ENCODE measurements at places on chromosomes 4 and X. TPM values are rescaled to one million over a fixed set of nuclear protein-coding genes. Genes with fewer than 3 reads are reported as not detected.

- DNase-seq: no peak
Measured at GRCh38 chr4:177489471-177490246, 47.4 kb upstream of the AGA start.

DNA sequence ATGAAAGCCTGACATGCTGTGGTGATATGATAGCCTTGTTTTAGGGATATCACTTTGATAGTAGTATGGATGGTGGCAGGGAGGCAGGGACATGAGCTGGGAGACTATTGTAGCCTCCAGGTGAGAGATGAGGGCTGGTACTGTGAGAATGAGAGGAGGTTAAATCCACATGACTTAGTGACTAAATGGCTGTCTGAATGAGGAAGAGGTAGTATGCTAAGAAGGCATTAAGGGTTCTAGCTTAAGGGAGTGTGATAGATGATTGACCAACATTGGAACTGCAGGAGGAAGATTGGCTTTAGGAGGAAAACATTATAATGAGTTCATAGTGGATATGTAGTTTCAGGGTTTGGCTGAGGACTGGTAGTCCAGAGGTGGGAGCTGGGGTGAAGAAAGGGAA, 195.0 kb upstream of the ANK2 start:
- DNase-seq: no peak

- DNase-seq: no peak
Measured at GRCh38 chr4:67403342-67403741, 142.0 kb downstream of the CENPC start.

GRCh38 chrX:47191331-47191730, 2.3 kb upstream of the UBA1 start:
- DNase-seq: no peak

DNA sequence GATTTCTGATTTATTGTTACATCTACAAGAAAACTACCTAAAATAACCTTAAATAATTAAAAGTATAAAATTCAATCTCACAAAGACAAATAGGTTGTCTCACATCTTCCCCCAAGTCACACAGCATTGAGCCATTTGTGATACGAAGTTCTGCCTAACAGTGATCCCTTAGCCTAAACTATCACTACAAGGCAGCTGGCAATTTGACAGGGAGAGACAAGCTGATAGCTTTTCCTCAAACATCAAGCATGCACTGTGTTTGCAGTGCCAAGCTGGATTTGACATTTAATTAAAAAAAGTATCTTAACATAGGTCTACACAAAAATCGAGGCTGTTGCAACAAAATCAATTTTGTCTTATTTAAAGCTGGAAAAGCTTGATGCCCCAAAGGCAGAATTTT, 464.7 kb upstream of the TRAM1L1 start:
- DNase-seq: no peak

- peak; percentile 89 for DNase-seq
Measured at GRCh38 chr4:153151535-153152455, 52.4 kb upstream of the TRIM2 start.

DNA sequence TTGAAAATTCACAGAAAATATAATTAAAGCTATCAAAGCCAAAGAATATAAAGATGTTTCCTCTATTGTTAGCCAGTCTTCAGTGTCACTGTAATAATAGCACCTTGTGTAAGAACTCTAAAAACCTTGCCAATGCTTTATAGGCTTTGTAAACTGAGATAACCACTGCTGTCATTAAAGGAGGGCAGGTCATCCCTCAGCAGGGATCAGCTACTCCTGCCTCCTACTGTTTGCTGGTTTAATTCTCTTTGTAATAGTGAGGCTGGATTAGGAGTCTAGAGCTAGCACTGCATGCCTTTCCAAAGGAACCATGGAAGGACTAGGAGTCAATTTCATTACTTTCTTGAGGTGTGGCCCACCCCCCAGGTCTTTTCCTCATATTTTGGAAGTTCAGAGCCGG, 46.2 kb downstream of the FHIP1A start:
- DNase-seq: no peak

- DNase-seq: no peak
Measured at GRCh38 chrX:23900220-23900797, 7.4 kb downstream of the APOO start.

DNA sequence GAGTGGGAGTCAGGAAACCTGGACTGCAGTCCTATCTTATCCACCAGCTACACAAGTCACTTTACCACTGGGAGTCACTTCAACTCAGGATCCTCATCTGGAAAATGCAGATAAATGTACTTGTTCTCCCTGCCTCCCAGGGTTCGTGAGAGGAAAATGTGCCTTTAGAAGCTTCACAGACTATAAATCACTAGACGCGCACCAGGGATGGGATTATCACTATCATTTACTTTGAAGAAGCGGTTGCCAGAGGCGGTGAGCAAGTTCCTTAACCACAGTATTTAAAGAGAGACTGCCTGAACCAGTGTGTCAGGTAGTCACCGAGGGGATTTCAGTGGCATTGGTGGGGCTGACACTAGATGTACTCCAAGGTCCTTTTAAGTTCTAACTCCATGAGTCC, 219.5 kb downstream of the HS6ST2 start:
- no peak for DNase-seq

- DNase-seq: no peak
Measured at GRCh38 chr4:134885436-134885835, 683.8 kb upstream of the PABPC4L start.

- peak; percentile 81 for DNase-seq
Measured at GRCh38 chr4:25843340-25844097, 19.3 kb downstream of the SEL1L3 start.

GRCh38 chr4:111502626-111503025, 642.6 kb upstream of the FAM241A start:
- no peak for DNase-seq

GRCh38 chr4:15765391-15765790, 12.7 kb upstream of the CD38 start:
- DNase-seq: no peak

DNA sequence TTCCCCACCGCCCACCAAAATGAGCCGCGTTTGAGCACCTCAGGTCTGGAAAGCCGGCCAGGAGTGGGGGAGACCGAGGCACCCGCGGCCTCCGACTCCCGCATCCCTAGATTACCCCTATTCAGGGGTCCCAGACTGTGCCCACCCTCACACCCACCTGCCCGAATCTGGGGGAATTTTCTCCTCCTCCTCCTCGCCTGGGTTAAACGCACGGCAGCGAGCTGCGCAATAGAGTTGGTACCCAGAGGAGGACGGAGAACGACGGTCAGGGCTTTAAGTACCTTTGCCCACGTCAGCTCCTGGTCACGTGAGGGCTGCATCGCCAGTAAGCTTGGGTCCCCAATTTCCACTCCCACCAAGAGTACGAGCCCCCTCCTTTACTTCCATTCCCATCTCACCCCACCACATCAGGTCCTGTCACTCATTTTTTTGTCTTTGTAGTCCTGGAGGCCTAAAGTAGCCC, at the start of gene ARMCX2:
Gene ARMCX2 (minus strand): TSS at position 250 of the 463 bp plus-strand sequence. CDS start 2,262 bp downstream, outside the sequence.
- DNase-seq: peak; percentile 67

GRCh38 chr4:142585411-142585810, 260.7 kb downstream of the INPP4B start:
- DNase-seq: no peak

DNA sequence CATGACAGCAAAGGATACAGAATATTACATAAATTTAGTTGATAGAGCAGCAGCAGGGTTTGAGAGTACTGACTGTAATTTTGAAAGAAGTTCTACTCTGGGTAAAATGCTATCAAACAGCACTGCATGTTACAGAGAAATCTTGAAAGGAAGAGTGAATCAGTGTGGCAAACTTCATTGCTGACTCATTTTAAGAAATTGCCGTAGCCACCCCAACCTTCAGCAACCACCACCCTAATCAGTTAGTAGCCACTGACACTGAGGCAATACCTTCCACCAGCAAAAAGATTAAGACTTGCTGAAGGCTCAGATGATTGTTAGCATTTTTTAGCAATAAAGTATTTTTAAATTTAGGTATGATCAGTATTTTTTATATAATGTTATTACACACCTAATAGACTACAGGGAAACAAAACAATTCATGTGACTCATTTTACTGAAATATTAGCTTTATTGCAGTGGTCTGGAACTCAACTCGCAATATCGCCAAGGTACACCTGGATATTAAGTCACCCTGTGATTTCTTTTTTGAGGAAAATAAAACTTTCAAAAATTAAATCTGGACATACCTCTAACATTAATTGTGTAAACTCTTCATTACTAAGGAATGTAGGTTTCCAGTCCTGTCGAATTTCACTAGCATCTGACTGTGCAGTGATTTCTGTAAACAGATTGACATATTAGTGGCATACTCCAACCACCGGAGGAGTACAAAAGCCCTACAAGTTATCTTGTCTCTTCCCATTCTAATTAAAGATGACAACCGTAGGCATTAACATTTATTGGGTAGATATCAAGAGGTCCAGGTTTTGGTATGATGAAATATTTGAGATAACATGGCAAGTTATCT, 71.1 kb downstream of the CLOCK start:
- DNase-seq: no peak

DNA sequence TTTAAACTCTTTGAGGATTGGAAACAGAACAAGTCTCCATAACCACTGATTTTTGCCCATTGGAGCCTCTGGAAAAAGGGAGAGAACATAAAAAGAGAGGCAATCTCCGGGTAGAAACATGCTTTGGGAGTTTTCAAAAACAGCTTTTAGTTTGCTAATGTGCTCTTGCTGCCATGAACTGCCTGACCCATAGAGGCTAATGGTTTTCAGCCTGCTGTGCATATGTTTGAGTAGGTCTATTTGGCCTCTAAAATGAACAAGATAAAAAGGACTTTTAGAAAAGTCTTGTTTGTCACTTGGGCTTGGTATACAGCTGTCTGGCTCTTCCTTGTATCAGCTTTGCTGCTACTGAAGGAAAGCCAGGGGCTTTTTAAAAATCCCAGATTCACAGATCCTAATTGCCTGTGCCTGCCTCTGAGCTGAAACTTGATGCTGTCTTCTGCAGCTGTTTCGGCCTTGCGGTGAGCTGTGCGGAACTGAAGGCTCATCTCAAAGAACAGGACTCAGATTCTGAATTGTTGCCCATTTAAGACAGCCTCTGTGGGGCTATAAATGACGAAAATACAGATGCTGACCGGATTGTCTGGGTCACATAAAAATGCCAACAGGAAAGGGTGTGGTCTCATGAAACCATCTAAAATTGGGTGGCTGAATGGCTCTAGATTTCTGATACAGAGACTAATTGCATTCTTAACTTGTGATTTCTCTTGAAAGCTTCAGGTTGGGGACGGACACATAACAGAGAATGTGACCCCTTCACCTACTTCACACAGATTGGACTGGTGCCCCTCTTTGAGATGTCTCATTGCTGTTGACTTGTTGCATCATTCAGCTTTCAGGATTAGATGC, 18.4 kb upstream of the ZNF41 start:
- DNase-seq: no peak

- no peak for DNase-seq
Measured at GRCh38 chr4:26069218-26069617, 155.2 kb downstream of the SMIM20 start.

- no peak for DNase-seq
Measured at GRCh38 chr4:78513411-78513975, 38.1 kb upstream of the ANXA3 start.

- DNase-seq: peak; percentile 76
Measured at GRCh38 chrX:80335062-80335830, 85.0 kb upstream of the TENT5D start.

- no peak for DNase-seq
Measured at GRCh38 chr4:56185901-56186300, 201.4 kb downstream of the AASDH start.

DNA sequence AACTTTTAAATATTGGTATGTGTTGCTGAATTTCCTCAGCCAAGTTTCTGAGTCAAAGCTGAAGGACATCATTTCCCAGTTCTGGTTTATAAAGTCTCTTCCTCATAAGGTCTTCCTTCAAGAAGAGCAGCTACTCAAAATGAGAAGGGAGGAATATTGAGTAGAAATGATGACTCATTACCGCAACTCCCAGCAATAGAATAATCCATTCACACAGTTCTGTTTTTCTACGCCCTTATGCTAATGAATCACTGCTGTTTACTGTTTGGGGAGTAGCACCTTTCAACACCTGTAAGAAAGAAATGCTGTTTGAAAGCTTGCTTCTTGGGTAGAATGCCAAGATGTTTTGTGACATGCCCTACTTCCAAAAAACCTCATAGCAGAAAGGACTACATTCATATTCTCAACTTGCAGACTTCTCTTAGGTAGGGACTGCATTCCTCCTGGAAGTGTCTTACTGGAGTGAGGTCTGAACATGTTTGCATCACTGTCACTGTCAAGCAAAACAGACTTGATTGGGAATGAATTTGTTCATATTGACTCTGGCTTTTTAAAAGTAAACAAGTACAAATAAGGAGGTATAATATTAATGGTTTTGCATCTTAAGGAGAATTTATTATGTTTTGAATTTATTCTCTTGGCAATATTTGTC, 147.2 kb upstream of the BANK1 start:
- DNase-seq: no peak

DNA sequence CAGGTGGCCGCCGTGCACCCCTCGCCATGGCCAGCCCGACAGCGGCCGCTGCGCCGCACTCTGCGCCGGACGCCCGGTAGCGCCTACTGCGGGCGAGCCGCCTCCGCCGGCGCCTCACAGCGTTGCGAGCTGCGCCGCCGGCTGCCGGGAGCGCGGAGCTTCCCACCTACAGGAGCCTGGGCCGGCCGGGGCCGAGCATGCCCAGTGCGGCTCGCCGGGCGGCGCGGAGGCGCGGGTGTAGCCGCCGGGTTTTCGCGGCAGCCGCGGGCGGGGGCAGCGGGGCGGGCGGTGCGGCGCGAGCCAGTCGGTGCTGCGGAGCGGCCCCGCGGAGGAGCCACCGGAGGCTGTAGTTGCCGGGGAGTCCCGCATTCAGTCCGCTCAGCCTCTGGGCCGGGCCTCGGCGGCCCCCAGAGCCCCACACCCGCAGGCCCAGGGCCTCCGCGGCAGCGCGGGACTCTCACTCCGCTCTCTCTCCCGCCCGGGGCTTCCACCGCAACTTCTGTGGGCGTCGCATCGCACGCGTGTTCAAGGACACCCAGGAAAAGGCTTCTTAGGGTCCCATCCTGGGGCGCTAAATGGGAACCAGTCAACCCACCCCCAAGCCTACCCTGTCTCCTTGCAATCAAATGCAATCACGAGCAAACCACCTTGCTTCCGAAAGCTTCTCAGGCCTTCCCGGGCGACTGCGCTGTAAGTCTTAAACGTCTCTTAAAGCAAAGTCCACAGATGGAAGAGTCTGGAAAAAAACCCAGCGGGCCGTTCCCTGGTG, at the start of gene MFAP3L:
Gene MFAP3L (minus strand): TSS at position 143 of the 769 bp plus-strand sequence. CDS start 20,518 bp downstream, outside the sequence.
- peak; percentile 95 for DNase-seq

Gene EPHA5
- total RNA-seq: 0.20 TPM

Gene FOXR2
- not detected for total RNA-seq

Gene BANK1
- 12.6 TPM for total RNA-seq

Gene CBR4
- 13.6 TPM for total RNA-seq

Gene SYNPO2
- 38.9 TPM for total RNA-seq

Gene IL9R
- total RNA-seq: 1.2 TPM

Gene PTPN13
- total RNA-seq: 69.9 TPM

Gene SSX2
- total RNA-seq: not detected

Gene CXorf66
- total RNA-seq: not detected

Gene NFKB1
- total RNA-seq: 48.8 TPM

Gene ARR3
- not detected for total RNA-seq

Gene PABPC1L2B
- total RNA-seq: not detected

Gene CFAP299
- not detected for total RNA-seq

Gene ART3
- not detected for total RNA-seq

Gene FAM53A
- 2.8 TPM for total RNA-seq

Gene TMPRSS11F
- total RNA-seq: not detected

Gene OTC
- 1.7 TPM for total RNA-seq

Gene EMD
- 58.4 TPM for total RNA-seq

Gene PARM1
- total RNA-seq: 78.0 TPM

Gene CD40LG
- 1.6 TPM for total RNA-seq

All from upper lobe of right lung (tissue), 1 donor.